ENCODE measurements at places on chromosomes 6 and 20.
A peak's percentile ranks its signal among the peaks of the same experiment; 100 is the strongest.

- peak; percentile 32 for DNase-seq
These were observed 15.6 kb downstream of the VGLL2 start for GRCh38 chr6:117280922-117281321.

DNA sequence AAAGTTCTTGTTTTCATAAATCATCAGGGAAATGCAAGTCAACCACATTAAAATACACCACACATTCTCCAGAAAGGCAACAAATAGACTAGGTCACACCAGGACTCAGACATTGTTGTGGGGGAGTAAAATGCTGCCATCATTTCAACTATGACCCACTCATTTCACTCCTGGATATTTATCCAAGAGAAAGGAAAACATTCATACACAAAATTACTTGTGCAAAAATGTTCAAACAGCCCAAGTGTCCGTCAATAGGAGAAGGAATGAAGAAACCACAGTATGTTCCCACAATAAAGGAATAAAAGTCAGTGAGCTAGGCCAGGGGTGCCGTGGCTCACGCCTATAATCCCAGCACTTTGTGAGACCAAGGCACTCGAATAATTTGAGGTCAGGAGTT, 81.5 kb upstream of the QKI start:
- DNase-seq, result no peak

GRCh38 chr20:61806995-61807394, 258.7 kb downstream of the TAF4 start:
- DNase-seq, result no peak

DNA sequence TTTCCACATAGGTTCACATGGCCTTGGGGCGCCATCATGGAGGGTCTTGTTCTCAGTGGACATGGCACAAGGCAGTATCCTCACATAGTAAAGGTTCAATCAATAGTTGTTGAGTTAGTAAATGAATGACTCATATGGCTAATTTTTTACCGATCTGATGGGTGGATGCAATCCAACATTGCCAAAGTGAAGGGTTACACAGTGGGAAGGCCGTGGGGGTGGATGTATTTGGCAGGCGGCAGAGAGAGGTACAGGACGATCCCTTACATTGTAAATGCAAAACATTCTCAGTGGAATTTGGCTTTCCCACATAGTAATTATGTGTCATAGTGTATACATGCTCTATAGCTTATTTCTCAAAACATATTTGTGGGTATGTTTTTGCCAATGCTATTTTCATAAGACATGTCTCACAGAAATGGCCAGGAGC, 21.0 kb upstream of the PDE7B start:
- DNase-seq, result no peak

DNA sequence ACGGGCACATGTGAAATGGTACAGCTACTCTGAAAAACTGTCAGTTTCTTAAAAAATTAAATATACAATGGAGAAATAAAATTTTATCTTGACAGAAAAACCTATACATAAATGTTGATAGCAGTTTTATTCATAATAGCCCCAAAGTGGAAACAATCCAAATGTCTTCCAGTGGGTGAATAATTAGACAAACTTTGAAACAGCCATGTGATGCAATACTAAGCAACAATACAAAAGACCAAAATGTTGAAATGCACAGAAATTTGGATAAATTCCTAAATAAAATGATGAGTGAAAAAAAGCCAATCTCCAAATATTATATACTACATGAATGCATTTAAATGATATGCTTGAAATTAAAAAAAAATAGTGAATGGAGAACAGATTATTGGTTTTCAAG, 523.1 kb downstream of the HTR1B start:
- DNase-seq, result no peak

DNA sequence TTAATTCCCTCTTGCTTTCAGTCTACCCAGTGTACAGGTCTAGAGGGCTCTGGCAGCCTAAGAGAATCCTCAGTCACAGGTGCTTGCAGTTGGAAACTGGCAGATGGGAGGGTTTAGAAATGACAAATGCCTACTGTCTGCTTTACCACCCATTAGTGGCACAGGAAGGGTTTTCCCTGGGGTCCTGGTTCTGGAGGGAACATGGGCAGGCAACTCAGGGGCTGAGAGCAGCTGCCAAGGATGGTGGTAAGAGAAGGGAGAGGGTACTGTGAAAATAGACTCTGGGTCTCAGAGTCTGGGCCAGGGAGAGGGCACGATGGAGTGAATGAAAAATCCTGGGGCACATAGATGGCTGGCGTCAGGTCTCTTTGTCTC, 103.5 kb downstream of the TCP11 start:
- DNase-seq, result no peak

GRCh38 chr6:152993431-152993830, 9.1 kb downstream of the MTRF1L start:
- no peak for DNase-seq

DNA sequence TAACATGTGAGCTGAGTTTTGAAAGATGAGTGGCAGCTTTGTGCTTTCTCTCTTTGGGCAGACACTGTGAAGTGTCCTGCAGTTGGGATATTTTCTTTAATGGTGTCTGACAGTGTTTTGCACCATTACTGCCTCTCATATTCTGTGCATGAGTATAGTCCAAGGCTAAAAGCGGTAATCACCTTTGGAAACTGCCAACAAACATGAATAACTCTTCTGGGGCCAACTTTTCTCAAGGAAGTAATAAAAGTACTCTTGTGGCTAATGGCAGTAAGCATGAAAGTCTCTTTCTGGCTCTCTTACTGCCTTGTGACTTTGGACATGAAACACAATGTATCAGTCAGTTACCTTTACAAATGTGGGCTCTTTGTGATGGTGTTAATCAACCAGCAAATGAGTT, 91.7 kb upstream of the SOX4 start:
- DNase-seq, result no peak

DNA sequence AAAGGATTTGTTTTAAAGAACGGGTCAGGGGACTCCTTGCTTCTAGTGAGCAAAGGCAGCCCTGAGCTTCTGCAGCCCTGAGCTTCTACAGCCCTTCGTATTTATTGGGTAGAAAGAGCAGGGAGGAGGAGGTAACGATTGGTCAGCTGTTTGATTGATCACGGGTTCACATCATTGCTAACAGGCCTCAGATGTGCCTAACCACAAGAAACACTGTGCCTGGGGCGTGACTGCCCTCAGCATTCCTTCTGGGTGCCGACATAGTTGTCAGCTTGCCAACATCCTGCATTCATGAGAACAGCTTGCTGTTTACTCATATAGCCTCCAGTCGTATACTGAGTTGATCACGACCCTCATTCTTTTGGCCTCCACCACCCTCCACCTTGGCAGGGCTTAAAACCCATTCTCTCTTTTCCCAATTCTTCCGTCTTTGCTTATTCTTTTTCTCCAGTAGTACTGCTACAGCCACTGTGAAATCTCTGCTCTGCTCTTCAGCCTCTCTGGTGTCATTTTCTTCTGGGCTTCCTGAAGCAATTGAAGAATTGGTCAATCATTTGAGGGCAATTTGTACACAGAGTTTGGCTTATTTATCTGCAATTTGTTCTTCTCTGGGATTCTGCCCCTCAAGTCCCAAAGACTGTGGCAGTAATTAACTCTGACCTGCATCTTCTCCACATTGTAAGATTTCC, 25.4 kb upstream of the NOP56 start:
- DNase-seq, result no peak

DNA sequence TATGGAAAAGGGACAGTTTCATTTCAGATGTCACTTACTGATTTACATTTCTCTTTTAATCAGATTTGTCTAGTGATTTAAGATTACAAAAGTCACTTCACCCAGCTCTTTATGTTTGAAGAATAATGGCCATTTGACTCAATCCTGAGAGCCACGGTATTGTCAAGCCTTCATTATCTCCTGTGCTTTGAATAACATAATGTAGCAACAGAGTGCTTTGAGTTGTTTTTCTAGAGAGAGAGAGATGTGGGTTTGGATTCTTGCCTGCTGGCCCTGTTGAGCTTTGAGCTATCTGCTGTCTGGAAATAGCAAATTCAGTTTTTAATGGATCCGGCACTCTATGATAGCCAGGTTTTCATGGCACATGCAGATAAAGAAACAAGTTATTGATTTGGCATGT, 478.4 kb upstream of the SOX4 start:
- no peak for DNase-seq

DNA sequence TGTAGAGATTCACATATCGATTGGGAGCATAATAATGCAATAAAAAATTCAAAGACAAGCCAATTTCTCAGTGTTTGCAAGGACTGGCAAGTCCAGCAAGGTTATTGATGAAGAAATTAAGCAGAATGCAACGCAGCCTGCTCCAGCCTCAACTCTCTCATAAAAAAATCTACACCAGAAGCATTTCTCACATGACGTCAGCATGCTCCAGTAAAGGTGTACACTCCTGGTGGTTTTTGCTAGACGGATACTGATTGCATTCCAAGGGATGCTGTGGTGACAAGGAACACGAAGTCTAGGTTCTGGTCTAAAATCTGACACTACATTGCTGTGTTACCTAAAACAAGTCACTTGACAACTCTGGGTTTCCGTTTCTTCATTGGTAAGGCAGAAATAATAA, 167.4 kb upstream of the PRND start:
- DNase-seq, result no peak

DNA sequence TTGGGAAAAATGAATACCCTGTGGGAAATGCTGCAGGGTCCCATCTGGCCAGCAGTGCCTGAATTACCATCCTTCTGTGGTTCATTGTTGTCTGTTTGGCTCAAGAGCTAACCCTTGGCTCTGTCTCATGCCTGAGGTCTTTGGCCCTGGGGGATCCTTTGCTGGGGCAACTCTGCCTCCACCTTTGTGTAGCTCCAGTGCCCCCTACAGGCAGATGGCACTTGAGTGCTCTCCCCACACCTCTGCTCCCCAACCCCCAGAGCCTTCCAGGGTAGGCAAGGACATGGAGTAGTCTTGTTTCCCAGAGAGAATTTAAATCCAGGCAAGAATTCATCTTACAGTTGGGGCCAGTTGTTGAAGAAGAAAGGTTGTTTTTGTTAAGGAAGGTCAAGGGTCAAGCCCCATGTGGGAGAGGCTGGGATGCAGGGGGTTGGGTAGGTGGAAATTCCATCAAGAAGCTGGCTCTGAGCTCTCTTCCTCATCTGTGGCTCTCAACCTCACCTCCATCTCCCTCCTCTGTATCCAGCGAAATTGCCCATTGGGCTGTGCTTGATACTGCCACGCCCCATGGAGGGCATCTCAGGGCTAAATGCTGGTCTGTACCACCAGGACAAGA, 44.2 kb downstream of the ZNF831 start:
- DNase-seq, result peak; percentile 63

GRCh38 chr6:170007468-170008293, 256.3 kb downstream of the ERMARD start:
- no peak for DNase-seq

DNA sequence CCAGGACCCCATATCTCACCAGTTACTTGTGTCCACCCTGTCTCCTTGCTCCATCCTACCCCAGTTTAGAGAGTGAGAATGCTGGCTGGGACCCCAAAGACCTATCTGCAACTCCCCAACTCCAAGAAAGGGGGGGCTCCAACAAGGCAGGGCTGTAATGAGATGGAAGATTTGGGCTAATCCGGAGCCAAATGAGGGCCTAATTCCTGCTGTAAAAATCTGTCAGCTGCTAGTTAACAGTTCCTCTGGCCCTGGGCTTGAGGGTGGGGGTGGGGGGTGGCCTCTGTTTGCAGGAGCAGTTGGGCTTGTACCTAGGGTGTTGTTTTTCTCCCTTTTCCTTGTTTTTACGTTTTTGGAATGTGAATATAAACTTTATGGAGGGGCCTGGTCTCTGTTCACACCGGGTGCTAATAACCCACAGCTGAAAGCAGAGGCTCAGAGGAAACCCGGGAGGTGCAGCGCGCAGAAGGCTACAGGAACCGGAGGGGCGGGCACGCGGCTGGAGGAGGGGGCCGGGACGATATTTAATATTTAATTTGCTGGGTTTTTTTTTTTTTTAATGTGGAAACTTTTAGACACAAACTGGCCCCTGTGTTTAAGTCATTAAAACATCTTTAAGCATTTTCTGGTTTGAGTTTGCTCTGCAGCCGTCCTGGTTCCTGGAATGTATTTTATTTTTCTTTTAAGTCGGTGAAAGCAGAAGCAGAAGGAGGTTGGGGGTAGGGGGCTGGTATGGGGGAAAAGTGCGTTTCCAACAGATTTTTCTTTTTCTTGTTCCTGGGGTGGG, 70.7 kb downstream of the NCR2 start:
- no peak for DNase-seq

GRCh38 chr20:1212023-1212422, 8.8 kb downstream of the C20orf202 start:
- DNase-seq, result no peak

All from Caco-2 (cell line).